ENCODE measurements at places on chromosomes 6 and 20. TPM values are rescaled to one million over a fixed set of nuclear protein-coding genes. Genes with fewer than 3 reads are reported as not detected.

GRCh38 chr6:27836783-27837624, 75.2 kb downstream of the OR2B2 start:
- DNase-seq = peak; percentile 95

GRCh38 chr20:49983123-49983847, 505 bp downstream of the SNAI1 start:
- no peak for DNase-seq

INSM1 gene
- 2.0 TPM for total RNA-seq

- peak; percentile 95 for DNase-seq
These were observed 8.1 kb upstream of the C20orf144 start for GRCh38 chr20:33653900-33654596.

GPR63 gene
- total RNA-seq = 0.29 TPM

KDM1B gene
- total RNA-seq = 2.6 TPM

DNA sequence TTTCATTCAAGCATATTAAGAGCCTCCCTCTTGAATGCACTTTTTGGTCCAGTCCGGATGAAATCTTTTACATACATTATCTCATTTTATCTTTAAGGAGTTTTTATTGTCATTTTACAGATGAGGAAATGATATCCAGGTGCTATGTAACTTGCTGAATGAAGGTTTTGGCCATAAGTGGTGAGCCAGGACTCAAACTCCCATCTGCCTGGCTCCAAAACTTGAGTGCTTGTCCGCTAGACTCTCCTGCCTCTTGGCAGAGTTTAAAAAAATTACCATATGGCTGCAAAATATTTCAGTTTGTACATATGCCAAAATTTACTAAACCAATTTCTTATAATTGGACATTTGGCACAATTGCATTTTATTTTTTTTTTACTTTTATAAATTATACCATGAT, 12.2 kb downstream of the PDRG1 start:
- DNase-seq = no peak

DNA sequence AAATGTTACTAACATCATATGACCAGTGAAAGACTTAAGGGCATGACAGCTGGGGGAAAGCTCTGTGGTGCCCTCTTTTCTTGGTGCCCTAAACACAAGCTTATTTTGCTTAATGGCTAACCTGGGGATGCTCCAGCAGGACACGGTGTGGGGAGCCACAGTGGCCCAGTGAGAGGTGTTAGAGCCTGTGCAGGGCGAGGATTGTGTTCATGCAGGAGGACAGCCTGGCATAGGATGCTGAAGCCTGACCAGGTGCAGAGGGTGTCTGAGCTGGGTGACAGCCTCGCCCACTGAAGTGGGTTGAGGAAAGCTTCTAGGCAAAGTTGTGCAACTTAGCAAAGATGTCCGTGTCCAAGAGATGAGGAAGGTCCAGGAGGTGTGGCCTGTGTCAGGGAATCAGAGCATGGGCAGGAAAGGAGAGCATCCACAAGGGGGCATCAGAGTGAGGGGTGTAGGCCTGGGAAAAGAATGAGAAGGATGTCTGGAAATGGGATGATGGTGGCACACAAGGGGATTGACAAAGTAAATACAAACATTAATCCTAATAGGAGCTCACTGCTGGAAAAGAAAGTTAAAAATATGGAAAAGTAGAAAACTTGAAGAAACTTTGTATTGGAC, 33.9 kb downstream of the SLC17A4 start:
- peak; percentile 69 for DNase-seq

- peak; percentile 58 for DNase-seq
These were observed 38.7 kb downstream of the UQCC2 start for GRCh38 chr6:33672808-33673207.

CTAGE9 gene
- not detected for total RNA-seq

AIF1 gene
- not detected for total RNA-seq

PRDM13 gene
- not detected for total RNA-seq

IPCEF1 gene
- total RNA-seq = 10.1 TPM

KCNG1 gene
- total RNA-seq = 2.2 TPM

GRCh38 chr20:51609251-51609650, 66.7 kb upstream of the NFATC2 start:
- no peak for DNase-seq

All from stomach (tissue), 19 donors.